NCI-H1092 (cell line): ENCODE measurements at places on chromosomes 12 and 14.

- no peak for DNase-seq
These were observed 277.4 kb downstream of the BCL11B start for GRCh38 chr14:98994561-98994960.

DNA sequence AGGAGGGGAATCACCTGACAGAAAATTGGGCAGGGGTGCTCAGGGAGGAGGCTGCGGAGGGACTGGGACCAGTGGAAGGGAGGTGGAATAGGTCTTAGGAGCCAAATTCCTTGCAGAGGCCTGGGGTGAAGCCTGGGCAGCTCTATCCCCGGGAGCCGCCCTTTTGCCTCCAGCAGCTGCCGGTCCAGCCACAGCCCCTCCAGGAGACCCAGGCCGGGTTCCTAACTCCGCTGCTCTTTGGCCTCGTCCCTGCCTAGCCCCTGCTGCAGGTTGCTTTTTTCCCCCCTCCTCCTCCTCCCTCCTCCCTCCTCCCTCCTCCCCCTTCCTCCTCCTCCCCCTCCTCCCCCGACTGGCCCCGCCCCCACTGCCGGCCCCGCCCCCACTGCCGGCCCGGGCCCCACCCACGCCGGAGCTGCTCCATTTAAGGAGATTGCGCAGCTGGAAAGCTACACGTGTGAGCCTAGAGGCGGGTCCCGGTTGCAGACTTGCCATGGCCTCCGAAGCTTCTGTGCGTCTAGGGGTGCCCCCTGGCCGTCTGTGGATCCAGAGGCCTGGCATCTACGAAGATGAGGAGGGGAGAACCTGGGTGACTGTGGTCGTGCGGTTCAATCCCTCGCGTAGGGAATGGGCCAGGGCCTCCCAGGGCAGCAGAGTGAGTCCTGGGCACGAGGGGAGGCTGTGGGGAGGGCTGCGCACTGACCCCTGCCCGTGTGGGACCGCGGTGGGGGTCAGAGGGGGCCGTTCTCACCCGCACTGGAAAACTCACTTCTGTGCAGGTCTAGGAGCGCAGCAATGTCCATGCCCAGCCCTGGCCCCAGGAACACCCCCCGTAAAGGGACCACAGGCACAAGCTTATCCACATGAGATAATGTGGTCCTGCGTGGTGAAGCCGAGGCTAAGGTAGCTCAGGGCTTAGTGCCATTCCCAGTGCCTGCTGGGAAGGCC, at the start of gene TCL1B:
TSS of gene TCL1B (plus strand) at position 449 of the 945 bp plus-strand sequence. CDS start at position 491, 42 bp downstream.
- no peak for DNase-seq

- no peak for DNase-seq
These were observed 1304.7 kb upstream of the FLRT2 start for GRCh38 chr14:84225268-84225667.

- DNase-seq: no peak
These were observed 14.8 kb upstream of the BCL11B start for GRCh38 chr14:99286761-99287160.

DNA sequence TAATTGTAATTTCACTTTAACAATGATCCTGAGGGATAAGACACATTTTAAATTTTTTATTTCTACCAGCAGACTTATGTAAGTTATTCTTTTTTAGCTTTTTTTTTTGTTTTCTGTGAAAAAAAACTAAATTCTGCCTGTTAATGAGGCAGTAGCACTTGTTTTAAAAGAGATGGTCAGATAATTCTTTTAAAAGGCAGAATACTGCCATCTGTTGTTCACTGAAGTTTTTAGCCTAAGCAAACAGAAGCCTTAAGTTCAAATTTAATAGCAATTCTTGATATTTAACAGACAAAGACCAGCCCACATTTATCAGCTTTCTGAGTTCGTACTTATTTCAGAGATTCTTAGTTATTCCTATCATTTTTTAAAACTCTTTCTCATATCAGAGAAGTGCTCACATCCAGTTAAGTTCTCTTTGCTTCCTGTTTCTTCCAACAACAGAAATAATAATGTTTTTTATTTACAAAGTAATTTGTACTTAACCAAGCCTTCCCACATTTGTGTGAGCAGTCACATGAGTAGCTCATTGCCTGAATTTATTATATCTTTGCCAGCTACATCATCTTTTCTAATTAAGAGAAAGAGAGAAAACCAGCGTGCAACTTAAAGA, 93.4 kb upstream of the SLCO1C1 start:
- peak; percentile 13 for DNase-seq

DNA sequence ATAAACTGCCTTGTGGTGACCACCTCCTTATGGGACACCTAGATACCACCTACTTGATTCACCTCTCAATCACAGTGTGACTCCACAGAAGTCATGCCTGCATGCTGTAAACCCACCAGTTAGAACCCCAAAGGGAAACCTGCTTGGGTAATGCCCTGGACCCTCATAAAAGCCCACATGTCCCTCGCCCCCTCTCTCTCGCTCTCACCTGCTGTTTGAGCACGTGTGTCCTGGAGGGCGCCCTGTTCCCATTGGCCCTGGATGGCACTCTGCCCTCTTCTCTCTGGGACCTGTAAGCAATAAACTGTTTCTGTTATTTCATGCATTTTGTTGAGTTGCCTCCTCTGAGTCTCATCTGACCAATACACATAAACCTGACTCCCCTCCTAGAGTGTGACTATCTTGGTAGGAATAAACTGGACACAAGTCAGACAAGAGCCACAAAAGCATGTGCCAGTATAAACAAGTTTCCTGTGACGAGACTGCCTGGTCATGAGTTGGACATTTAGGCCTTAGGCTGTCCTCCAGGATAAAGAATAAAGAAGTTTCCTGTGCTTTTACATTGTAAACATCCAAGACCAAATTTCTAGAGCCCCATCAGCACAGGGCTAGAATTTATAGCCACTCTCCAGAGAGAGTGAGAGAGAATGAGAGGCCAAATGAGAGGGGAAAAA, 8.6 kb downstream of the IFI27L2 start:
- no peak for DNase-seq

GRCh38 chr14:41623736-41624135, 17.1 kb downstream of the LRFN5 start:
- DNase-seq: no peak

DNA sequence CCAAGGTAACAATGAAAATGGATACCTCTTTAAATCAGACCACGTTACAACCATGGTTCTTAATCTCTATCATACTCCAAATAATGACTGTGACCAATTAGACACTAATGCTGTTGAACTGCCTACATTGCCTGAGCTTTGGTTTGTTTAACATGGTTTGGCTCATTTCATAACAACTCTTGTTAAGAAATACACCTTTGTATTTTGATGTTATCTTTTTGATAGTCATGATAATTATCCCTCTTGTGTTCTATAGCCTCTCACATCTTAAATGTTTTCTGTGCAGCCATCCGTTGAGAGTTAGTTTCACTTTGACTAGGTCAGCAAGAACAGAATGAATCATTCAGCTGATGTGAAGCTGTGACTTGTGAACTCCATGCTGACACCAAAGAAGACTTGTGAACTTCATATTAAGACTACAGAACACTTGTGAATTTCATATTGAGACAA, 75.5 kb upstream of the RERGL start:
- DNase-seq: no peak

- DNase-seq: no peak
These were observed 4.4 kb upstream of the SHMT2 start for GRCh38 chr12:57224973-57225679.

DNA sequence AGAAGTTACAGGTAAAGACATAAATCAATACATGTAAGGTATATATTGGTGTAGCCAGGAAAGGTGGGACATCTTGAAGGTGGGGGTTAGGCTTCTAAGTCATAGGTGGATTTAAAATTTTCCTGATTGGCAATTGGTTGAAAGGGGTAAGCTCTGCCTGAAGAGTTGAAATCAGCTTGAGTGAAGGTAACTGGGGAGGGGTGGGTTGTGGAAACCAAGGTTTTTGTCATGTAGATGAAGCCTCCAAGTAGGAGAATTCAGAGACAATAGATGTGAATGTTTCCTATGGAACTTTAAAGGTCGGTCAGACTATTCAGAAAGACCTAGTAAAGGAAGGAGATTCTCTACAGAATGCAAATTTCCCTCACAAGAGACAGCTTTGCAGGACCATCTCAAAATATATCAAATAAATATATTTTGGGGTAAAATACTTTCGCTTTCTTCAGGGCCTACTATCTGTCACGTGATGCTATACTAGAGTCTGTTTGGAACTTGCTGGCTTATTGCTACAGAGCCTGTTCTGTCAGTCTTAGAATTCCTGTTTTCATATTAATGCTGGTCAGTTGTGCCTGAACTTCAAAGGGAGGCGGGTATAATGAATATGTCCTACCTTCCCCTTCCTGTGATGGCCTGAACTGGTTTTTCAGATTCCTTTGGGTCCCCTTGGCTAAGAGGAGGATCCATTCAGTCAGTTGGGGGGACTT, 20.6 kb upstream of the SPATA7 start:
- DNase-seq: no peak

DNA sequence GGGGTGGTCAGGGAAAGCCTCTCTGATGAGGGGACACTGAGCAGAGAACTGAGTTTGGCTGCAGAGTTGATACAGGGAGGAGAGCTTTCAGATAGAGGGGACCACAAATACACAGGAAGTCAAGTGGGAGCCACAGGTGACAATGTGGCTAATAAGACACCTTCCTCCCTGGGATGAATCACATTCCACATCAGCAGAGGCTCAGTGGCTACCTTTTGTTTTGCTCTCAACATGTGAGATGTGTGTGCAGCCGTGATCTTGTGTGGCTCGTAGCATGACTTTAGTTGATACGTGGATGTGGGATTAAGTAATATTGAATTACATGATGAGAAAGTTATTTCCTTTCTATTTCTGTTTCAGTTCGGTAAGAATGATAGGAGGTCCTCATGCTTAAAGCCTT, 7.5 kb downstream of the CRADD start:
- no peak for DNase-seq

DNA sequence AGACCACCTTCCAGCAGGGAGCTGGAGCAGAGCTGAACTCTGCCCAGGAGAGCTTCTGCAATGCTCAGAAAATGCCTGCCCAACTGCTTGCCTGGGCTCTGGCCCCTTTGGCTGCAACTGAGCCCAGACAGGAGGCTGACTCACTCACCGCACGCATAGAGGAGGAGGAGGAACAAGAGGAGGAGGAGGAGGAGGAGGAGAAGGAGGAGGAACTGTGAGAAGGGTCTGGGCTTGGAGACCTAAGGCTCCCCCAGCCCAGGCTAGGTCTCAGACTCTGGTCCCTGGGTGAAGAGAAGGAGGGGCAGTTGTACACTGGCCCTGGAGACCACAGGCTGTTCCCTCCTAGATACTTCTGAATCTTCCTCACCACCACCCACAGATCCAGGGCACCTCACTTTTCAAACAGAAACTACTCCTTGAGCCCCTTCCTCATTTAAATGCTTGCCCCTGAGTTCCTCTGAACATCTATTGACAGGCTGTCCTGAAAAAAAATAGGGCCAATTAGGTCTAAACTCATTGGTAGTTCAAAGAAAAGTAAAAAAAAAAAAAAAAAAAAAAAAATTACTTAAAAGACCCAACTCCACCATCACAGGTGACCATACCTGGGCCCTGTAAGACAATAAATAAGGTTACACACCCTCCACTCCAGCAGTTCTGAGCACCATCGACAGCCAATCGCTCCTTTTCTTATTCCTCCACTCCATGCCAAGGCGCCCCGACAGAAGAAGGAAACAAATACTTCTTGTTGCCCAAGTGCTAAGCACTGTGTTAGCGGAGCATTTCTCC, 674 bp downstream of the VDR start:
- no peak for DNase-seq

- DNase-seq: no peak
These were observed 163.1 kb upstream of the IFNG-AS1 start for GRCh38 chr12:67826148-67826547.

DNA sequence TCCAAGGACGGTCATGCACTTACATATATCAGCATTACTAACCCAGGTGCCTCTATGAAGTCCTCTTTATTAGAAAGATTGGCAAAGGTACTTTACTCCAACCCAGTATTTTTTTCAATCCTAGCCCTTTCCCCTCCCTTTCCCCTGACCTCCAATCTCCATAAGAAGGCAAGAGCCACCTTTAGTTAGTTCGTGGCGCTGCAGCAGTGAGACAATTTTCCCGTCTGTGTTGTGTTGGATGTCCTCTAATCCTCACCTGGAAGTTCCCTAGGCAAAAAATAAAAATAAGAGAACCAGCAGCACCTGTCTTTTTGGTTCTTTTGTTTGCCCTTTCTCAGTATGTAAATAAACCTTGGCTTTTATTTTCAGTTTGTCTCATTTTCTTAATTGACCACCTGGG, 439.6 kb upstream of the LRFN5 start:
- DNase-seq: no peak

DNA sequence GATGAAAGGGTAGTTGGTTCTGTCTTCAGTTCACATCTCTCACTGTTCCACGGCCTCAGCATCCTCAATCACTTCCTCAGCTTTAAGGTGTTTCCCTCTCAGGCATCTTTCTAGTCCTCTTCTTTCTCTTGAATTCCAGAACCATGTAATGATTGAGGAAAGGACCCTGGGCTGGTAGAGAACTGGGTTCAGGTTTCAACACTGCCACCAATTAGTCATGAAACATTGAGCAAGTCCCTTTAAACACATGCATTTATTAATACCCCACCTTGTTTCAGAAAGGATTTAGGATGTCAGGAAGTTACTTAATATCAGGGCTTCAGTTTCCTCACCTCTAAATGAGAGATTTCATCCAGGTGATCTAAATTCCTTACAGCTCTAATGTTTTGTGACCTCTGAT, 7.2 kb downstream of the DMAC2L start:
- no peak for DNase-seq

DNA sequence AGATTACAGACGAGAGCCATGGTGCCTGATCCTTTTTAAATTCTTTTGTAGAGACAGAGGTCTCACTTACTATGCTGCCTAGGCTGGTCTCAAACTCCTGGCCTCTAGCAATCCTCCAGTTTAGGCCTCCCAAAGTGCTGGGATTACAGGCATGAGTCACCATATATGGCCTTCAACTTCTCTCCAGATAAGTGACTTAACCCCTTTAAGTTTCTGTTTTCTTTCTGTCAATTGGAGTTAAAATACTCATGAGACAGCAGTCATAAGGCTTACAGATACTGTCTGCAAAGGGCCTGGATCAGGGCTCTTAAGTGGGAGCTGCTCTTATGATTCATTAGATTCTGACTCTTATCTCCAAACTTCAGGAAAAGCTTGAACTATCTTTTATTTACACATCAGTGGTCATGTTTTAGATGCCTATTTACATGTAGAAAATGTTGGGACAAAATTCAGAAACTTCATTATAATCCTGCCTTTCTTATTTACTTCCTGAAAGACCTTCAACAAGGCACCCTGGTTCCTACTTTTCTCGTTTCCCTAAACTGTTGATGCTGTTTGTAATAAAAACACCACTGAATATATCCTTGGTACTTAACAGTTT, 271.5 kb upstream of the TBX3 start:
- no peak for DNase-seq

- no peak for DNase-seq
These were observed 153.5 kb upstream of the HMGA2 start for GRCh38 chr12:65670775-65671174.

GRCh38 chr14:20388159-20388558, 25.1 kb downstream of the TEP1 start:
- DNase-seq: no peak

GRCh38 chr14:94203473-94204210, 29.5 kb downstream of the PPP4R4 start:
- DNase-seq: no peak

DNA sequence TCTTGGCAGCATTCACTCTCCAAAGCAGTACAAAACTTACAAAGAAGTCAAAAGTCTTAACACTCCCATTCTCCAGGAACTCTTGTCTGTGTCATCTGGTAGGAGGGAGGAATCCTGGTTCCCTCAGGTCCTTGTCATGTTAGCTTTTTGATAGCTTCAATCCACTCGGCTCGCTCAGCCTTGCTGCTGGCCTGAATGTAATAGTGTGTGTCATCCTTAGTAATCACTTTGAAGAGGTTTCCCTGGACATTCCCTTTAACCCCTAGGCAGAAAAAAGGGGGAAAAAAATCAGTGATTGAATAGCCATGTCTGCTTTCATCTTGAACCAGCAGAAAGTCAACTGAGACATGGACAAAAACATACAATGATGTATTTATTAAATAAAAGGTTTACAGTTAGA, 24.8 kb downstream of the PLEK2 start:
- DNase-seq: no peak
